Heart left ventricle (tissue), 16 donors: ENCODE measurements at places on chromosomes 1 and 21.

GRCh38 chr1:153561466-153561985, 4.1 kb downstream of the S100A2 start:
- DNase-seq, result no peak

- DNase-seq, result no peak
These were observed 160.2 kb downstream of the ADSS2 start for GRCh38 chr1:244291236-244292201.

GRCh38 chr21:44433791-44434567, 21.3 kb upstream of the LRRC3 start:
- no peak for DNase-seq

- DNase-seq, result no peak
These were observed 273.2 kb downstream of the NPHP4 start for GRCh38 chr1:5718831-5719632.

- DNase-seq, result no peak
These were observed 25.4 kb downstream of the FMN2 start for GRCh38 chr1:240116831-240117769.
